Activated CD4-positive, alpha-beta T cell treated with anti-CD3 and anti-CD28 coated beads, Interleukin-2, amount 10 ng/mL, durations not matched to agents 7 days and 5 days (primary cell): ENCODE measurements at places on chromosomes 16 and 17. TPM values are rescaled to one million over a fixed set of nuclear protein-coding genes. Genes with fewer than 3 reads are reported as not detected.

The SLC12A3 gene
- total RNA-seq = not detected

GRCh38 chr16:47492428-47493377 is 31.6 kb downstream of the PHKB start:
- DNase-seq = no peak

DNA sequence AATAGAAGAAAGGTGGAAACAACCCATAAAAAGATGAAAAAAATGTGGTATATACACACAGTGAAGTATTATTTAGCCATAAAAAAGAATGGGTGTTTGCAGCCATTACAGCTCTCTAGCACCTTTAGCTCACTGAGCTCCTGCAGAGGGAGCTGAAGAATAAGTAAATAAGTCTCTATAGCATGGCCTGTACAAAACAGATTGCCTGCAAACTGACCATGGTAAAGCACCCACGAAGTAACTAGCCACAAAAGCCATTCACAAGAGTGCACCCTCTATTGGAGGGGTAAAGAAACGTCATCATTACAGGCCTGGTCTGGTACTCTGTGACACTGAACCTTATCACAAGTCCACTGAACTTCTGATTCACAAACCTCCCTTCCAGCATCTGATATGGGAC is 76.3 kb downstream of the USP32 start:
- no peak for DNase-seq

The PYY gene
- not detected for total RNA-seq

DNA sequence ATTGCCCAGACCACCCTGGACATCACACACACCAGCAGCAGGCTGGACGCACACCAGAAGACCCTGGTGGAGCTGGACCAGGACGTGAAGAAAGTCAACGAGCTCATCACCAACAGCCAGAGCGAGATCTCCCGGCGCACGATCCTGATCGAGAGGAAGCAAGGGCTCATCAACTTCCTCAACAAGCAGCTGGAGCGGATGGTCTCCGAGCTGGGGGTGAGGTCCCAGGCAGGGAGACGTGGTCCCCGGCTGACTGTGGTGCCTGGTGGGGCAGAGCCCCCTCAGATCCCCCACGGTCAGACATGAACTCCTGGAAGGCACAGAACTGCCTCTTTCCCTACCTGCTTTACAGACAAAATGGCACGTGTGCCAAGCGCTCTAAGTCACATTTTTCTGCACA is 16.6 kb upstream of the GAA start:
- DNase-seq = no peak

DNA sequence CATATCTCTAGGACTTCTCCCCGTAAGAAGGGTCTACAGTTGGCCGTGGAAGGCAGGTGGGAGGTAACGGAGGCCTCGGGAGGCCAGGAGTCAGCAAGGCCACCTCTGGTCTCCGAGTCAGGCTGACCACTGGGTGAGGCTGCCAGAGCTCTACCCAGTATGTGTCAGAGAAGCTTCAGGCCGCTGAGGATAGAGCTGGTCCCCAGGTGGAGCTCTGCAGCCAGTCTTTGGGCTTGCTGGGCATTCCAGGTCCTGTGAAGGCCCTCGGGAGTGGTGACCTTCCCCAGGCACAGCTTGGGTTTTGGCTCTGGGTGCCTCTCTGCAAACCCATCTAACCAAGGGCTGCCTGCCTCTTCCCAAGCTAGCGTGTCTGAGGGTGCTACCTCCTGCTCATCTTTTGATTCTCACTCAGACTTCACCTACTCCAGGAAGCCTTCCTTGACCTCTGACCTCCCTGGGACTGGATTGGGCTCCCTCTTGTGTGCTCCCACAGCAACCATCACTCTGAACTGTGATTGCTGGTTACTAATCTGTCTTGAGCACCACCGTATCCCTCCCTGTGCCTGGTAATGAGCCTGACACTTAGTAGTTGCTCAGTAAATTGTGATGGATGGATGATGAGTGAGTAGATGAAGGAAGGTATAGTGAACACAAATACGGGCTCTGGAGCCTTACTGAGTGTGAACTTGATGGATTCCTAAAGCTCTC is 22.3 kb downstream of the RHBDL3 start:
- no peak for DNase-seq

GRCh38 chr16:53936052-53936451 is 232.1 kb downstream of the FTO start:
- DNase-seq = no peak

DNA sequence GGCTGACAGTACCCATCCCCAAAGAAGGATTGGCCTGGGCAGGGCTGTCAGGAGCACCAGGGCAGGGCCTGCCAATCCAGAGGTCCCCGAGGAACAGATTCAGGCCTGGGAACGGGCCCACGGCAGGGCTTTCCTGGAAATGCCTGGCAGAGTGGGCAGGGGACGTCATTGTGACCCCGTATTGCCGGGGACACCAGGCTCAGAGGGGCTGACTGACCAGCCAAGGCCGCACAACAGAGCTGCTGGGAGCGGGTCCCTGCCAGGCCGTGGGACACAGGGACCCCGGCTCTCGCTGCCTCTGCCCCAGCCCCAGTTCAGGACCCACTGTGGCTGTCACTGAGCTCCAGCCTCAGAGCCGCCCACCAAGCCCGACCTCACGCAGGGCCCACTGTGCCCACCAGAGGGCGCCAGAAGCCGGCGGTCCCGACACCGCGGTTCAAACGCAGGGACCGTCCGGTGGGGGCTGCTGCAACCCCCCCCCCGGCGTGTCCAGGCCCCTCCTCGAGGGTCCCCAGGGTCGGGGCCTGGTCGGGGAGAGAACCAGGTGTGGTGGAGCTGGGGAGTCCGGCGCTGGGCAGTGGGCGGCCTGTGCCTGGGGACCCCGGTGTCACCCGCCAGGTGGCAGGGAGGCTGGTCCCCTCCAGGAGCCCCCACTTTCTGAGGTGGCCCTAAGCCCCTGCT is 15.2 kb upstream of the SSTR5 start:
- DNase-seq = peak; percentile 41

DNA sequence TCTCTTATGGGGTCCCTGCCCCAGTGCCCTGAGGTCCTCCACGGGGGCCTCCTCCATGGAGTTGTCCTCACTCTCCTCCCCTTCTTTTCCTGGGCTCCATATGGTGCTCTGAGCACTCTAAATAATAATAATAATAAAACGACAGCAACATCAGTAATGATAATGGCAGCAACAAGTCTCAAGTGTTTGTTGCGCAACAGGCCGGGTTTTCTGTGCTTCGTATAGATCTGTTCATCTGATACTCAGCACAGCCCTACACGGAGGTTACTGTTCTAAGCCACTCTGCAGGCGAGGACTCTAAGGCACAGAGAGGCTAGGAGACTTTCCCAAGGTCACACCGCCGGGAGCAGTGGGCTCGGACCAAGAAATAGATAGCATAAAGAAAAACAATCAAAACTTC is 13.7 kb downstream of the CIBAR2 start:
- no peak for DNase-seq

DNA sequence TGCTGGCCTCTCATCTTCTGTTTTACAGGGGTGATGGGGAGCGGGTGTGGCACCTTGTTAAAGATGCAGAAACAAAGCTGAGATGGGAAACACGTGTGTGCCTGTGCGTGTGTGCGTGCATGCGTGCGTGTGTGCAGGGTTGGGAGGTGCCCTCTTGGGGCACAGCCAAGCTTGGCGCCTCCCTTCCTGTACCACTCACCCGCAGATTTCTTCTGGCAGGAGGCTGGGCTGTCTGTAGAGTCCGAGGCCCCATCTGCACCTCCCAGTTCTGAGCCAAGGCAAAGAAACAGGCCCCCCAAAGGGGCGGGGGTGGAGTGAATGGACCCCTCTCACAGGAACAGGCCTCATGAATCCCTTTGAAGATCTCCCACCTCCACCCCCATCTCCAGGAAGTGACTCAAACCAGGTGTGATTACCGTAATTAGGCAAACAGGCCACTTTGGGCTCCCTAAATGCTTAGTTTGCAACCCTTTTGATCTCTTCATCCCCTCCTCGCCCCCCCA is 20.9 kb downstream of the TNS4 start:
- peak; percentile 92 for DNase-seq

- DNase-seq = no peak
Observed at GRCh38 chr17:62778990-62779681, 29.0 kb downstream of the MARCHF10 start.

The GRB7 gene
- 0.69 TPM for total RNA-seq

GRCh38 chr17:8939496-8940334 is 25.8 kb downstream of the PIK3R5 start:
- DNase-seq = peak; percentile 47

The CD300LB gene
- not detected for total RNA-seq

DNA sequence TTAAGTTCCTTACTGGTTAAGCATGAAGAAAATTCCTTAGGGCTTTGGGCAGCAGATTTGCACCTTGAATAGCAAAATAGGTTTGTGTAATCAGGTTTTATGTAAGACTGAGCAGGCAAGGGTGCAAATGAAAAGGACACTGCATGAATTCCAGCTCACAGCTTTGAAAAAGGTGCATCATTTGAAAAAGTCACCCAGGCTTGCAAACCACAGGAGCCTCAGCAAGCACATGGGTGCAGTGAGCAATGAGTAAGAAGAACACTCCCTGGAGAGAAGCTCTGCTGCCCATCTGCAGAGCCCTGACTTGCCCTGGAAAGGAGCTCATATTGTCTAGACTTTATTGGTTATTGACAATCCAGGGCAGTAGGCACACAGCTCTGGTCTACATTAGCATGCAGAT is 165.6 kb upstream of the KCNJ16 start:
- no peak for DNase-seq

The NDEL1 gene
- total RNA-seq = 65.5 TPM

The CSHL1 gene
- not detected for total RNA-seq

The SHBG gene
- total RNA-seq = not detected

The KIF18B gene
- 107 TPM for total RNA-seq

The CDH11 gene
- not detected for total RNA-seq

DNA sequence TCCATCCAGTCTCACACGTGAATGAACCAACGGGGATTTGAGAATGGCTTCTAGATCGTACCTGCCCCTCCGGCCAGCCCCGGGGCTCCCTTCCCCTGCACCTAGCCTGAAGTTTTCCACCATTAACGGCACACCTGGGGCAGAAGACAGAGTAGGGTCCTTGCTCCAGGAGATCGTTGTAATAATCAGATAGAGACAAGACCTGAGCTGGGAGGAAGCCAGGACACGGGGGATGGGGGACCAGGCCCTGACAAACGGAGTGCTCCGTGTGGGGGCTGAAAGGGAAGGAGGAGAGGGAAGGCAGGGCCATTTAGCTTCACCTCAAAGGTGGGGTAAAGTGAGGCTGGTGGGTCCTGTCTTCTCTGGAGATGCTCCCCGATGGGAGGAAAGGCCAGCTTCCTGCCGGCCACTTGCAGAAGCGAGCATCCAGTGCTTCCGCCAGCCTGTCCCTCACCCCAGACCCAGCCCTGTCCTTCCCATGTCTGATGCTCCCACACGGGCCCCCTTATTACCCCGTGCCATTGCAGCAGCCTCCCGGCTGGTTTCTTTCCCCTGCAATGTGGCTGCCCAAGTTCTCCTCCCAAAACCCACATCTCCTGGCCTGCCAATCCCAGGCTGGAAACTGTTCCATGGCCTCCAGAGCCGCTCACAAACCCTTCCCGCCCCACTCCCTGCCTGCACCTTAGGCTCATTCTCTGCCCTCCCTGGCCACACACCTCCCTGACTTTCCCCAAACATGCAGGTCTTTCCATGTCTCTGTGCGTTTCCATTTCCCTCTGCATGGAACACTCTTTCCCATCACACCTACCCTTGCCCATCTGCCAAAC is 79.3 kb downstream of the MRC2 start:
- no peak for DNase-seq

The TCAP gene
- total RNA-seq = 2.1 TPM

- DNase-seq = no peak
Observed at GRCh38 chr17:77125432-77125901, 15.3 kb upstream of the SEC14L1 start.

DNA sequence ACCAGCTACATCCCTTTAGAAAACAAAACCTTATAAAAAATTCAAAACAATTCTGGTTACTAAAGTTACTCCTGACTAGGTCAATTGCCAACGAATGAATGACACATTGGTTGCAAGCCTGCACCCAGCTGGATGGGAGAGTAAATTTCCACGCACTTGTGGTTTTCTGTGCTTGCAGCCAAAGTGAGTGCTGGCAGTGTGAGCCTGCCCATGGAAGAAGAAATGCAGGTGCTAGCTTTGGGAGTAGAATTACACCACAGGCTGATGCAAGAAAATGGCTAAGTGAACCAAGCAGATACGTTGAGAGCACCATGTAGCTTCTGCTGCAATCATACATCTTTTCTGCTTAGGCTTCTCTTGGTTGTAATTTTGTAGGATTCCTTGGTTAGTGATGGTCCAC is 74.6 kb downstream of the SYCE1L start:
- DNase-seq = no peak

GRCh38 chr17:82439829-82440365 is 10.7 kb downstream of the CYBC1 start:
- DNase-seq = no peak

GRCh38 chr16:85206472-85207356 is 94.4 kb upstream of the CIBAR2 start:
- DNase-seq = no peak

- no peak for DNase-seq
Observed at GRCh38 chr17:14940108-14940937, 324.8 kb downstream of the PMP22 start.
